ENCODE measurements at places on chromosomes 12 and 14.

DNA sequence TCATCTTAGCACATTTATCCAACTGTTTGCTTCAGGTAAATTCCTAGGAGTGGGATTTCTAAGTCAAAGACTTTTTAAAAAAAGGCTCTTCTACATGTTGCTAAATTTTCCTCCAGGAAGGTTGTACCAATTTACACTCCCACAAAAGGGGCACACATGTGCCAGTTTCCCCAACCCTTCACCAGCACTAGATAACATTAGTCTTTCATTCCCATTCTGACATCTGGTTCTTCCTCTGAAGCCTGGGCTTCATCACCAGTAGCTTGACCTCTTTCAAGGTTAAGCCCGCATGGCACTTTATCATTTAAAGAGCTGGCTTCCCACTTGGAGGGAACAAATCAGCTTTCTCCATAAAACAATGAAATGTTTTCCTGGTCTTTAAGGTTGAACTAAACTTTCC lies 168.4 kb downstream of the MYRFL start:
- DNase-seq = no peak

DNA sequence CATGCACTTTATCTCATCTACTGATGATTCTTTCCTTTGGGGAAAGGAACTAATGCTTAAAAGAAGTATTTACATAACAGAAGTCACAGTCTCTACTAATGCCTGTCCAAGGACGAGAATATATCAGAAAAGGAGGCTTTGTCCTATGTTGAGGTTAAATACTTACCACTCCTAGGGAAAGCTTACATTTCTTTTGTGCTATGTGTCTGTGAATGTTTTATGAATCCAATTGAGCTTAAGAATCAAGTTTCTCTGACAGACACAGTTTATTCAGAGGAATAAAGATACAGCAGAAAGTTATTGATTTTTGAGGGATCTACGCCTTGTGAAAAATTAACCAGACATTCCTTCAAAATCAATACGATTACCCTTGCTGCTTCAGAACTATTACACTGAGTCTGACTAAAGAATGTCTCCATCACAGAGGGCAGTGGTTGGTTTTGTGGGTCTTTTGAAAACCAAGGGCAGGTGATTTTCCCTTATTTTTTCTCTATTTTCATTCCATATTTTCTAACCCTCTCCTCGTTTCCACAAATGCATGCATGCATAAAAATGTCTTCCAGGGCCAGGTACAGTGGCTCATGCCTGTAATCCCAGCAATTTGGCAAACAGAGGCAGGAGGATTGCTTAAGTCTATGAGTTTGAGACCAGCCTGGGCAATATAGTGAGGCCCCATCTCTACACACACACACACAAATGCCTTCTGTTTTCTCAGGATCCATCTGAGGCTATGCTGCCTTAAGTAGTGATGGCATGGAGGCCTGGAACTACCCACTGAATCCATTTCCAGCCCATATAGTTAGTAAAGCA lies 1095.1 kb downstream of the GALC start:
- DNase-seq = no peak

DNA sequence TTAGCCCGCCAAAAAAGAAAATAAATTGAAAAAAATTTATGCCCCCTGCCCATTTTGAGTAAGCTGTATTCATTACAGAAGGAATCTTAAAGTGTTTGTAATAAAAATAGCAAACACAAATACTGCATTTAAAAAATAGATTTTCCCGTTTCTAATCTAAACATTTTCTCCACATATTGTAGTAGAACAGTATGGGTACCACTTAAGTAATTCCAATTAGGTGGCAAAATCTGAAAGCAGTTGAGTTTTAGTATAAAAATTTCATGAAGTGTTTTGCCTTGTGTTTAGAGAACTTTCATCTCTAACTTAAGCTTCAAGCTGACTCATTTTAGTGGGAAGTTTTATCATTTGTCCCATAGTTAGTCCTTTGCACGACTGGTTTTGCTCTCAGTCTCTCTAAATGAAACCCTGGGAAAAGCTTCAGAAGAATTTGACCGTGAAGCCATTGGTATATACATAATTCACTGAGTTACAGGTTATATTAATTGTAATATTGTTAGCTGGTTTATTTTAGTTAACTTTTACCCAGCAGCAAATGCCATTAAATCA lies 214.6 kb downstream of the ERC1 start:
- no peak for DNase-seq

- no peak for DNase-seq
Measured at GRCh38 chr12:31966558-31967205, 7.5 kb downstream of the RESF1 start.

DNA sequence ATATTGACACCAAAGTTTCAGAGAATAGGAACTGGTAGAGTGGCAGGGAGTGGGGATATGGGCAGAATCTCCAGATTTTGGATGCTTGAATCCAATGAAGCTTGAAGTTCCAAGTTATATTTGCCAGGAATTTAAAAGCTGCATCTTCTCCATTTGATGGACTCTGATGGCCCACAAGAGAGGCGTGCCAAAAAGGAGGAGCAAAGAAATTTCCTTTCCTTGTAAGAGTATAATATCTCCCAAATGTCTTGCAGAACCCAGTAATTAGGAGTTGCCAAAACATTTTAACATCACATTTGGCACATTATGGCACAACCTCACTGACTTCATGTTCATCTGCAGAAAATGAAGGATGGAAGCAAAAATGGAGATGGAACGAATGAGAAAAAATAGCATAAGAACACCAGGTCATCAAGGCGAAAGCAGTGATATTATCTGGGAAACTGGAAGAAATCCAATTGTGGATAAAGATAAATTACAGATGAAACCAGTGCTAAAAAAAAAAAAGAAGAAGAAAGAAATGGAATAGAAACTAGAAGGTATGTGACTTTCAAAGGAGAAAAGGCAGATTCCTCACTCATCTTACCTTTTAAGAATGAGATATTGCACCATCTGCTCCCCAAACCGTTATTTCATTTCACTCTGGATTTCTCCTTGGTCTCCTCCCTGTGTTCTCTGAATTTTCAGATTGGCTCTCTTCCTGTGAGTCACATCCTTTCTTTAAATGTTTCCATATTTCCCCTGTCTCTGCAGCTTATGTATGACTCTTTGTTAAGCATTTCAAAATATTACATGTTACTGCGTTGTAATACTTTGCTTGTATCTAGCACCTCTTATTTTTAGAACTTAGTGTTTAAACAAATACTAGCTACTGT lies 13.5 kb upstream of the FLRT2 start:
- no peak for DNase-seq

- DNase-seq = no peak
Measured at GRCh38 chr12:94401326-94401725, 58.3 kb downstream of the CEP83 start.

DNA sequence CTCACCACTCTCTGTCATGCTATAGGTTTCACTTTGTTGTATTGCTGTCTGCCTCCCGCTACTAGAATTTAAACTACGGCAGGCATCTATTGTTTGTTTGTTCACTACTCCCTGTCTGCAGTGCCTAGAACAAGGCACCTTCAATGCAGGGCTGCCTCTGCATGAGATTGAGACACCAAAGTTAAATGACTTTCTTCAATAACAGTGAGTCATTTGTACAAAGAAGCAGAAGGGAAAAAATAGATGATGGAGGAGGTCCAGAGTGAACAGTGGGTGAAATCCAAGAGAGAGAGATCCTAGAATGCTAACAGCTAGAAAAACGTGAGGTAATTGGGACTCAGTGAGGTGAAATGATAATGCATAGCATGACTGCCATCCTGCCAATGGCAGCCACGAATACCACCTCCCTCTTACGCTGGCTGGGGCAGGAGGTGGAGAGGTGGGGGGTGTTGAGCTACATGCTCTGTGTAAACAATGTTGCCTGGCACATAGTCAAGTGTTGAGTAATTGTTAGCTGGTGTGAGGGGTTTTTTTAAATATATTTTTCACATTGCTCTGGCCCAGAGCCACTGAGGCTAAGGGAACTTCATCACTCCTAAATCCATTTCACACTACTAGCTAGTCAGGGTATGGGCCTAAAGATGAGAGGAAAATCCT lies 367.6 kb downstream of the RPS29 start:
- DNase-seq = no peak

DNA sequence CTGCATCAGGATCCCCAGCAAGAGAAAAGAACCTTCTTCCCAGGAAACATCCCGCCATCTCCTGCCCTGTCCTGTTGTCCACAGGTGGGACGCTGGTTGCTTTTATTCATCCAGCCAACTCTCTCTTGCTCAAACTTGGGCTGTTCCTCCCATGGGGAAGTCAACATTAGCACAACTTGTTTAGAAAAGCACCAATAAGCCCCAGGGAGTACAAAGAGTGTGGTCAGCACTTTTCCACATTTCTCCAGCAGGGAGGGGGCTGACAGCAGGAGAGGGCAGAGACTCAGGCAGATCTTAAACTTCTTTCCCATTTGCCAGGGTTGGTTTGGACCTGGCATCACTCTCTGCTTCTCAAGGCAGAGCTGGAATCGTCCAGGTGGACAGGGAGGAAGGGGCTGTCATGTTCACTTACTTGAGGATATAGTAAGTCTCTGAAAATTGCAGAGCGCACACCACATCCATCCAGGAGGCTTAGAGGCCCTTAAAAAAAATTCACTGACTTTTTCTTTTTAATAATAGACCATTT lies 74.9 kb downstream of the RBM19 start:
- no peak for DNase-seq

GRCh38 chr12:28089338-28089737 lies 100.9 kb upstream of the CCDC91 start:
- DNase-seq = no peak

DNA sequence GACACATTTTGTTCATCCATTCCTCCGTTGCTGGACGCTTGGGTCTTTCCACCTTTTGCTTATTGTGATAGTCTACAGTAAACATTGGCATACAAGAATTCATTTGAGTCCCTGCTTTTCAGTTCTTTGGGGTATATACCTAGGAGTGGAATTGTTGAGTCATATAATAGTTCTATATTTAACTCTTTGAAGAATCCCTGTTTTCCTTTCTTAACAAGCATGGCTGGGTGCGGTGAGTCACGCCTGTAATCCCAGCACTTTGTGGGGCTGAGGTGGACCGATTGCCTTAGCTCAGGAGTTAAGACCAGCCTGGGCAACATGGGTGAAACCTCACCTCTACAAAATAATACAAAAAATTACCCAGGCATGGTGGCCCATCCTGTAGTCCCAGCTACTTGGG lies 75.4 kb downstream of the CCDC92 start:
- no peak for DNase-seq

- no peak for DNase-seq
Measured at GRCh38 chr14:67391268-67391667, 20.7 kb downstream of the PLEK2 start.

DNA sequence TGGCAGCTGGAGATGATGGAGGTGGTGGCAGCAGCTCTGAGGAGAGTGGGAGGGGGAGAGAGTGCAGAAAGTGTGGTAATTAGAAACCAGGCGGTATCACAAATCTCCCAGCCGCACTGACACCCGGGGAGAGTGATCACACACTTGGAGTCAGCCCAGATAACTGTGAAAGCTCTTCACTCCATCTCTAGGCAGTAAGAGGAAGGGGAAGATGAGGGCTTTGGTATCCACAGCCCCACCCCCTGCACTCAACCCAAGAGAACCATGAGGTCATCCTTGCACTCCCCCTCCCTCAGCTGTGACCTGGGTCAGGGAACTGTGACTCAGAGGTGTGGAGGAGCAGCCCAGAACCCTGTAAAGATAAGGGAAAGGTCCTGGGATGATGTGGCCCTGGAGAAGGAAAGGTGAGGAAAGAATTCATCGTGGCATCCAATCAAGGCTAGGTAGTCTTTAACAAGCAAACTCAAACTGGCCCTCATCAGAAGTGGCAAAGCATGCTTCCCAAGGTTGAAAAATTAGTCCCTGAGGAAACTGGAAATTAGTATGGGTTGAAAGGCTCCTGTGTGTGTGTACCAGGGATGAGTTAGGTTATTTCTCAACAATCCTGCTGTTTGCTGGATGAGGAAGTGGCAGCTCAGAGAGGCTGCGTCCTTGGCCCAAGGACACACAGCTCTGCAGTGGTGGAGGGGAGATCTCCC lies 111.0 kb upstream of the LHX5 start:
- no peak for DNase-seq

- DNase-seq = no peak
Measured at GRCh38 chr14:104181761-104182530, 43.6 kb downstream of the KIF26A start.

- no peak for DNase-seq
Measured at GRCh38 chr12:109639151-109639872, 65.7 kb downstream of the MVK start.

DNA sequence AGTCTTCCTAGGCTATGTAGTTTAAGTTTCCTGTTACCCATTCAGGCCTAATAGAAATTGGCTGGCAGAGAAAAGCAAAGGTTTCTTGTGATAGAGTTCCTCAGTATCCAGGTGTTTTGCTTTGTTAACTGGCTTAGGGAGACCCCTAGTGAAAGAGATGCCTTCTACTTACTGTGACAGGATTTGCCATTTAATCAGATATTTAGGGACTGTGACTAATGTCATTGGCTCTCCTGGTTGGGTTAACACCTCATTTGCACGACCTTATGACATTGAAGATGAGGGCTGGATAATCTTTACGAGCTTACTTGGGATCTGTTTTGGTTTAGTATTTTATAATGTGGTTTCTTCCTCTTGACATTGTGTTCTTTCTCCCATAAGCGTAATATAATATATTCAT lies 5.8 kb downstream of the MON2 start:
- DNase-seq = no peak

- no peak for DNase-seq
Measured at GRCh38 chr14:53549956-53550355, 396.8 kb upstream of the DDHD1 start.

- DNase-seq = no peak
Measured at GRCh38 chr12:54217774-54218241, 29.0 kb upstream of the SMUG1 start.

Measured in effector CD8-positive, alpha-beta T cell (primary cell).